ENCODE measurements at places on chromosomes 11 and 22. TPM values are rescaled to one million over a fixed set of nuclear protein-coding genes. Genes with fewer than 3 reads are reported as not detected.

MIOX gene
- total RNA-seq, result 0.59 TPM

ARSA gene
- total RNA-seq, result 23.9 TPM

NAALAD2 gene
- total RNA-seq, result not detected

OR52B6 gene
- total RNA-seq, result not detected

GGA1 gene
- total RNA-seq, result 61.1 TPM

OSBP2 gene
- total RNA-seq, result 2.3 TPM

EIF3D gene
- total RNA-seq, result 314 TPM

ZC3H12C gene
- total RNA-seq, result 0.46 TPM

WNT7B gene
- total RNA-seq, result not detected

APOBEC3G gene
- 106 TPM for total RNA-seq

LINC01488 gene
- not detected for total RNA-seq

MPZL3 gene
- 49.0 TPM for total RNA-seq

OR10D3 gene
- total RNA-seq, result not detected

SCGB2A2 gene
- total RNA-seq, result not detected

SLC16A8 gene
- not detected for total RNA-seq

PHOX2A gene
- not detected for total RNA-seq

ST13 gene
- 240 TPM for total RNA-seq

PNPLA5 gene
- not detected for total RNA-seq

CTSW gene
- 13.2 TPM for total RNA-seq

YPEL1 gene
- total RNA-seq, result 1.8 TPM

SLC25A18 gene
- total RNA-seq, result not detected

PHF21B gene
- not detected for total RNA-seq

NAALADL1 gene
- total RNA-seq, result 13.8 TPM

FOSL1 gene
- total RNA-seq, result 17.7 TPM

KCNJ11 gene
- total RNA-seq, result 0.10 TPM

NOL12 gene
- 32.5 TPM for total RNA-seq

RIC3 gene
- 5.6 TPM for total RNA-seq

APOL4 gene
- 0.67 TPM for total RNA-seq

ZNF280B gene
- total RNA-seq, result 2.4 TPM

CRYBA4 gene
- total RNA-seq, result 0.36 TPM

SCN3B gene
- total RNA-seq, result not detected
